ENCODE measurements at places on chromosomes 13 and 19. TPM values are rescaled to one million over a fixed set of nuclear protein-coding genes. Genes with fewer than 3 reads are reported as not detected.

- no peak for DNase-seq
- H3K27me3 ChIP-seq: no peaks in the 10 kb centered on the region
- no peaks in the 10 kb centered on the region for H3K36me3 ChIP-seq
These were observed 105.4 kb upstream of the MBNL2 start for GRCh38 chr13:97116754-97117153.

GRCh38 chr13:27789495-27790303 lies 2.6 kb upstream of the GSX1 start:
- no peak overlapping the region for H3K27ac ChIP-seq
- no peaks in the 10 kb centered on the region for H3K4me1 ChIP-seq

- no peaks in the 10 kb centered on the region for H3K36me3 ChIP-seq
- no peaks in the 10 kb centered on the region for H3K27me3 ChIP-seq
- no peak overlapping the region for H3K4me3 ChIP-seq
- DNase-seq: no peak
- H3K4me1 ChIP-seq: peaks cover 19% of the 10 kb centered on the region
- peak overlapping the region; percentile 32 for H3K27ac ChIP-seq
These were observed 42.8 kb downstream of the SPATA13 start for GRCh38 chr13:24203273-24203672.

Gene LRRC4B
- total RNA-seq: 23.1 TPM

All from A673 (cell line).